ENCODE measurements at places on chromosomes 1 and 21. TPM values are rescaled to one million over a fixed set of nuclear protein-coding genes. Genes with fewer than 3 reads are reported as not detected.

- no peak overlapping the region for H3K4me3 ChIP-seq
- no peaks in the 10 kb centered on the region for H3K27me3 ChIP-seq
- H3K27ac ChIP-seq, result no peak overlapping the region
- no peak for DNase-seq
These were observed 9.4 kb downstream of the FAM229A start for GRCh38 chr1:32352831-32353383.

- no peak for DNase-seq
- H3K27me3 ChIP-seq, result no peaks in the 10 kb centered on the region
- no peak overlapping the region for H3K27ac ChIP-seq
- no peak overlapping the region for H3K4me3 ChIP-seq
These were observed 13.2 kb upstream of the SLC45A3 start for GRCh38 chr1:205693421-205693991.

- no peak overlapping the region for H3K4me3 ChIP-seq
- H3K27ac ChIP-seq, result no peak overlapping the region
- H3K36me3 ChIP-seq, result no peaks in the 10 kb centered on the region
- no peak for DNase-seq
- no peaks in the 10 kb centered on the region for H3K27me3 ChIP-seq
These were observed 118.7 kb downstream of the KCNK2 start for GRCh38 chr1:215201283-215201682.

DNA sequence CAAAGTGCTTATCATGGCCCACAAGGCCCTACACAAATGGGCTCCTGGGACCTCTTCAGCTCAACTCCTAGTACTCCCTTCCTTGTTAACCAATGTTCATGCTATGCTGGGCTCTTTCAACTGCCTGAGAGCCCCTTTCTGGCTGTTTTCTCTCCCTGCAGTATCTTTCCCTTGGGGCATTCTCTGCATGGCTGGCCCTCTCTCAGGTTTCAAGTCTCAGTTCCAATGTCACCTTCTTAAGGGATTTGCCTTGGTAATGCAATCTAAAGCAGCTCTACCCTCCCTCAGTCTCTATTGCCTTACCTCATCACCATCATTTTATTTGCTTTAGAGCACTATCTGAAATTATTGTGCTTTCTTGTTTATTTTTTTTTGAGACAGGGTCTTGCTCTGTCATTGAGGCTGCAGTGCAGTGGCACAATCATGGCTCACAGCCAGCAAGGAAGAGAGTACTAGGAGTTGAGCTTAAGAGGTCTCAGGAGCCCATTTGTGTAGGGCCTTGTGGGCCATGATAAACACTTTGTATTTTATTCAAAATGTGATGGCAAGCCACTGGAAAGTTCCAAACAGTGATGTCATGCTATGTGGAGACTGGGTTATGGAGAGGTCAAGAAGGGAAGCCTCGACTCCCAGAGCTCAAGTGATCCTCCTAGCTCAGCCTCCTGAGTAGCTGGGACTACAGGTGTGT is 63.4 kb upstream of the SRSF10 start:
- no peaks in the 10 kb centered on the region for H3K36me3 ChIP-seq
- H3K4me1 ChIP-seq, result no peaks in the 10 kb centered on the region
- no peak overlapping the region for H3K4me3 ChIP-seq
- no peak for DNase-seq
- no peak overlapping the region for H3K27ac ChIP-seq

DNA sequence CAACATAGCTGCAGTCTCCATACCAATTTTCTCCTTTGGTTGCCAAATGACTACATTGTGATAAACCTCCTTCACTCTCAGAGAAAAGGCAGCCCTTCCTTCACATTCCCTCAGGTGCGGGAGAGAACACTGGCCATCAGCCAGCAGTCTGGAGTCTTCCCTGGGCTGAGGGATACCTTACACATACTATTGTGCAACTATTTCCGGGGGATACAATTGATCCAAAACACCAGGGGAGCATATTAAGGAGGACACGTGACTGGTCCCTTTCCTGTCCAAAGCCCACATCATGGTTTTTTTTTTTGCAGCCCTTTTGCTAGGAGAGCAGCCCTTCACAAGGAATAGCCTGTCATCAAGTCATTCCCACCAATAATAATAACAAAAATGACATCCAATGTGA is 172.1 kb upstream of the ZRANB2 start:
- DNase-seq, result no peak
- H3K4me3 ChIP-seq, result no peak overlapping the region
- H3K27ac ChIP-seq, result no peak overlapping the region
- no peaks in the 10 kb centered on the region for H3K36me3 ChIP-seq
- H3K27me3 ChIP-seq, result no peaks in the 10 kb centered on the region

GRCh38 chr1:207868774-207869721 is 41.9 kb downstream of the CD34 start:
- peak; percentile 86 for DNase-seq
- no peaks in the 10 kb centered on the region for H3K36me3 ChIP-seq
- no peaks in the 10 kb centered on the region for H3K27me3 ChIP-seq
- H3K4me1 ChIP-seq, result no peaks in the 10 kb centered on the region
- peak overlapping the region; percentile 82 for H3K4me3 ChIP-seq
- peak overlapping the region; percentile 92 for H3K27ac ChIP-seq

- no peaks in the 10 kb centered on the region for H3K27me3 ChIP-seq
- DNase-seq, result no peak
- H3K4me3 ChIP-seq, result no peak overlapping the region
- no peaks in the 10 kb centered on the region for H3K4me1 ChIP-seq
- H3K36me3 ChIP-seq, result no peaks in the 10 kb centered on the region
These were observed 1.7 kb downstream of the TFF3 start for GRCh38 chr21:42313501-42313969.

DNA sequence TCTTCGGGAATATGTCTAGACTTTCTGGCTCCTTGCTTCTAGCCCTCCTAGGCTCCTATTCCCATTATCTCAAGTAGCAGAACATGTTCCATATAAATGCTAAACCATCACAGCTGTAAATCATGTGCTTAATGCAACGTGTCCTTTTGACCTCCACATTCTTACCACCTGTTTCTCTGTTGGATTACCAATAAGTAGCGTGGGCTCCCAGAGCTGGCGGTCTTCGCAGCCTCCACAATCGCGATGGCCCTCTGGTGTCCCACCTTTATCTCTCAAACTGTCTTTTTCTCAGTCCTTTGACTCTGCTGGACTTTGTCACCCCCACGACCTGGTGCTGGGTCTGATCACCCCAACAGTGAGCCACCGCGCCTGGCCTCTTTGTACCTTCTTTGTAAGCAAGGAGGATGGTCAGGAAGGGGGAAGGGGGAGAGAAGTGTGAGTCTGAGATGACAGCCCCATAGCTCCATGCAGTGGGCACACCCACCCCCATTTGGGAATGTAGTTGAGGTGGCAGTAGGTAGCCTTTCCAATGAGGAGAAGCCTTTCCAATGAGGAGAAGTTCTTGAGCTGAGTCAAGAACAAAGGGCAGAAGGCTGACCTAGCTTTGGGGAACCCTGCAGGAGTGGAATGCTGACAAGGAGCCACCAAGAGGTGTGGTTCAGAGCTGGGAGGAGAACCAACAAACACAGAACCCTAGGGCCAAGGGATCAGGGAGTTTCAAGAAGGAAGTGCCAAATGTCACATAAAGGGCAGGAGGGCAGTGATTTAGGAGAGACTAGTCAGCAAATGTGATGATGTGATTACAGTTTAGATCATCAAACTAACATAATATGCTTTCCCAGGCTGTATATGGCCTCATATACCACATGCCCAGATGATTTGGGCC is 14.2 kb downstream of the TRAF5 start:
- H3K4me3 ChIP-seq, result no peak overlapping the region
- DNase-seq, result no peak
- H3K4me1 ChIP-seq, result peaks cover 6% of the 10 kb centered on the region
- no peak overlapping the region for H3K27ac ChIP-seq
- H3K27me3 ChIP-seq, result no peaks in the 10 kb centered on the region

DNA sequence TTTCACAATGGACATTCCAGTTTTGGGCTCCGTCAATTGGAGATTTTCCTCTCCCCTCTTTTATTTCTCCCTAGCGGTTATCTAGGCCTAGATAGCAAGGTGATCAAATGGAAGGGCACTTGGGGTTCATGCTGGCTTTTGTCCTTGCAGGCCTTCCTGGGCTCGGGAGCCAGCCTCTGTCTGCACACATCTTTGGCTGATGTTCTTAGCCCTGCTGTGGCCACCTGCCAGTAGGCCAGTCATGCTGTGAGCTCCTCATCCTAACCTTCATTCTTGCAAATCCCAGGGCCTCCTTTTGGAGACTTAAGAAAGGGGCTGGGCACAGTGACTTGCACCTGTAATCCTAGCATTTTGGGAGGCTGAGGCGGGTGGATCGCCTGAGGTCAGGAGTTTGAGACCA is 13.5 kb downstream of the TIE1 start:
- H3K4me3 ChIP-seq, result no peak overlapping the region
- no peak overlapping the region for H3K27ac ChIP-seq
- no peaks in the 10 kb centered on the region for H3K27me3 ChIP-seq
- DNase-seq, result peak; percentile 17
- H3K4me1 ChIP-seq, result no peaks in the 10 kb centered on the region

DNA sequence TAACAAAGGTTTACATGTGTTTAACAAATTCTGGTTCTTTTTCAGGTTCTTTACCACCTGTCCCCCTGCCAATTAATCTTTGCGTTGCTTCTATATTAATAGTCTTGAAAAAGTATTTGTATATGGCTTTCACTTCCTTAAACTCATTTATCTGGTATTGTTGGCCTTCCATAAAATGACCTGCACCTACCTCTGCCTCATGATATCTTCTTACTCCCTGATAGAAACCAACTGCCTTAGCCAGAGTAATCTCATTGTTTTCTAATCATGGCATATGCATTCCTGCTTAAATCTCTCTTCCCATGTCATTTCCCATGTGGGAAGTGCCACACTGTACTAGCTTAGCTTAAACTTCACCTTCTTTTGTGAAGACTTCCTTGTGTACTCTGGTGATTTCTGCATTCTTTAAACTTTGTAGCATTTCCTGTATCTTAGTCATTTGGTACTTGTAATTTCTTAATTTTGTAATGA is 8.7 kb downstream of the SMG7 start:
- H3K36me3 ChIP-seq, result no peaks in the 10 kb centered on the region
- H3K4me1 ChIP-seq, result no peaks in the 10 kb centered on the region
- no peak for DNase-seq
- H3K4me3 ChIP-seq, result no peak overlapping the region
- no peak overlapping the region for H3K27ac ChIP-seq
- H3K27me3 ChIP-seq, result no peaks in the 10 kb centered on the region

DNA sequence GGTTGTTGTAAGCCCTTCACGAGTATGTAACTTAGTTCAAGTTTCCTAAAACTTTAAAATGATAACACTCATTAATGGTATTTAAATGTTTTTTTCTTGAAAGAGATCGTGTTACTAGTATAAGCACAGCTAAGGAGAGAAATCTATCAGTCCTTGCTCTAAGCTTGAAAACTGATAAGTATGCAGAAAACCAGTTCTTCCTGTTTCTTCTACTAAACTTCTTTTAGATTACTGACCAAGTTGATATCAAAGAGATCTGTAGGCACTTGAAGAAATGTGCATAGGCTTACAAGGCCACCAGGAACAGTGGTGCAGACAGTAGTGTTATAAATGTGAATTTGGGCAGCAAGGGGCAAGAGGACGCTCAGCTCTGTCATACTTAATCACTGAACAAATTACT is 3.9 kb downstream of the EFCAB14 start:
- H3K27ac ChIP-seq, result no peak overlapping the region
- no peaks in the 10 kb centered on the region for H3K4me1 ChIP-seq
- DNase-seq, result no peak
- no peak overlapping the region for H3K4me3 ChIP-seq
- H3K27me3 ChIP-seq, result no peaks in the 10 kb centered on the region

DNA sequence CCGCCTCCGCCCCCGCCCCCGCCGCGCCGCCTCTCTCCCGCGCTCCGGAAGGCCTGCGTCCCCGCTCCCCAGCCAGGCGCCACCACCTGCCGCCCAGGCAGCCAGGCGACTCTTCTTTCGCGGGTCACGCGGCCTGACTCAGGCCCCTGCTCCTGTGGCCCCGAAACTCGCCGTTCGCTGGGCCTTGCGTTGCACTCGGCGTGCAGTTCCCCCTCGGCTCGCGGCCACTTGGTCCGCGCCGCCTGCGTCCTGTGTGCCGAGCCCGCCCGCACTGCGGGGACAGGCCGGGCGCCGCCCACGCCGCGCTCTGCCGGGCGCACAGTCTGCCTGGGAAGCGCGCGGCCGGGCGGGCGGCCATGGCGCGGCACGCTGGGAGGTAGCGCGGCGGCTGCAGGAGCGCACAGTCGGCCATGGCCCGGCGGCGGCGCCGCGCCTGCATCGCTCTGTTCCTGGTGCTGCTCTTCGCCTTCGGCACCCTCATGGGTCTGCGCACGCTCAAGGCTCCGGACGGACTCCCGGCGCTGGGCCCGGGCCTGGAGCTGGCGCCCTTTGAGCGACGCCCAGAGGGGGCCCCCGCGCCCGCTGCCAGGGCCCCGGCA is at the start of gene MANEAL:
Gene MANEAL (plus strand): TSS at position 75 of the 599 bp plus-strand sequence. CDS start 336 bp downstream, at position 411.
- DNase-seq, result peak; percentile 58
- H3K27ac ChIP-seq, result no peak within 1 kb of the TSS
- H3K4me3 ChIP-seq, result peak within 1 kb of the TSS; percentile 71
- no peaks in the 10 kb centered on the region for H3K4me1 ChIP-seq

DNA sequence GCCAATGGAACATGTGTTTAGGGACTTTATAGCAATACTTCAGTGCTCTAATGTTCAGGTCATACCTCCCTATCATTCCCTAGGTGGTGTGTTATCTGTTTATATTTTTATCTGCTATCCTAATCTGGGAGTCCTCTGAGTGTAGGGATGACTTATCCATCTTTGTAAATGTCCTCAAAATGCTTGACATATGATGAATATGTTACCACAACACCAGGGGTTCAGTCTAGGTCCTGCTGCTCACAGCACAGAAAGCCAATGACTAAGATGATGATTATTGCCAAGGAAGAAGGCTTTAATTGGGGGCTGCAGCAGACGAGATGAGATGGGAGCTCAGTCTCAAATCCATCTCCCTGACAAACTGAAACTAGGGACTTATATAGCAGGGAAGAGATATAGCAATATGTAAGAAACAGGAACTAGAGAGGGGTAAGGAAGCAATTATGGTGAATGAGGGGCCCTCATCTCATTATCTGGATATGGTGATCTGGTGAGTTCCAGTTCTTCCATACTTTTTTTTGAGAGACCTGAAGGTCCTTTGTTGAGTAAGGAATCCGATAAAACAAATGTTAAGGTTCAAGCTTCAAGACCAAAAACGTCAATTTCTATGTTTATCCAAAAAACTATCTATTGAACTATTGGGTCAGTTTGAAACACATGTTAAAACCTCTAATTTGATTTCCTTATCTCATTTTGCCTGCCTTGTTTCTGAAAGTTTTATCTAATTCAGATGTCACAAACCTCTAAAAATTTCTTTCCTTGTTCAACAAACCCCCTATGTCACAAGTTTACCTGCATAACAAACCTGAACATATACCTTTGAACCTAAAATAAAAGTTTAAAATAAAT is 256.7 kb upstream of the CACYBP start:
- no peak overlapping the region for H3K27ac ChIP-seq
- DNase-seq, result no peak
- H3K4me3 ChIP-seq, result no peak overlapping the region
- no peaks in the 10 kb centered on the region for H3K4me1 ChIP-seq
- no peaks in the 10 kb centered on the region for H3K36me3 ChIP-seq

GRCh38 chr1:183075861-183076260 is 52.6 kb downstream of the LAMC1 start:
- H3K27ac ChIP-seq, result no peak overlapping the region
- no peaks in the 10 kb centered on the region for H3K27me3 ChIP-seq
- H3K4me3 ChIP-seq, result no peak overlapping the region
- H3K4me1 ChIP-seq, result peaks cover 26% of the 10 kb centered on the region
- DNase-seq, result no peak

Gene SUMO3
- total RNA-seq, result 68.9 TPM

Gene ACTL8
- total RNA-seq, result not detected

Gene COL24A1
- 2.2 TPM for total RNA-seq

Gene VAV3
- total RNA-seq, result 7.2 TPM

Gene BRDT
- total RNA-seq, result not detected

Gene KCNN3
- total RNA-seq, result 4.7 TPM

Gene MAP3K7CL
- total RNA-seq, result 84.6 TPM

Gene DCST2
- total RNA-seq, result 0.75 TPM

Gene CHI3L1
- 34.2 TPM for total RNA-seq
